ENCODE measurements at places on chromosomes 4 and X. TPM values are rescaled to one million over a fixed set of nuclear protein-coding genes. Genes with fewer than 3 reads are reported as not detected.

- no peak for DNase-seq
These were observed 33.4 kb upstream of the RASGEF1B start for GRCh38 chr4:81505004-81505598.

DNA sequence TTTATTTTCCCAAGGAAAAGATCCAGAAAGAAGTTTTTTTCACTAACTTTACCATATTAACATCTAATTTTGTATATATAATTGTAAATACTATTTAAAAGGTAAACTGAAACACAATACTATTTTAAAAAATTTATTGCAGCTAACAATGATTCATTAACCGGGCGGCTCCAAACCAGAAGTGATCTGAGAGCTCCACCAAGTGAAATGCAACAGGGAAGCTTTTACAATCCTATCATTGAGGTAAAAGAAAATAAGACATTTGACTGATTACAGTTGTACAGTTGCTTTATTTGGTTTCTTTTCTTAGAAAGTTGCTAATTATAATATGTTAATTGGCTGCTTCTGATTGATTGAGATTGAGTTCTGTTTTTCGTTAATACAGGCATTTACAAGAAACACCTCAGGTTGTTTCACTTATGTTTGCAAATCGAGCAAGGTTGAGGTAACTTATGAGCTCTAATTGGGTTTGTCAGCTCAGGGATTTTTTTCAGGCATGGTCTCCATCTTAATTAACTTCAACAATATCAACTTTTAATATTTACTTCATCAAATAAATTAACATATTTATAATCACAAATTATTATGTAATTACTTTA, 220.2 kb upstream of the UGT8 start:
- DNase-seq = no peak

DNA sequence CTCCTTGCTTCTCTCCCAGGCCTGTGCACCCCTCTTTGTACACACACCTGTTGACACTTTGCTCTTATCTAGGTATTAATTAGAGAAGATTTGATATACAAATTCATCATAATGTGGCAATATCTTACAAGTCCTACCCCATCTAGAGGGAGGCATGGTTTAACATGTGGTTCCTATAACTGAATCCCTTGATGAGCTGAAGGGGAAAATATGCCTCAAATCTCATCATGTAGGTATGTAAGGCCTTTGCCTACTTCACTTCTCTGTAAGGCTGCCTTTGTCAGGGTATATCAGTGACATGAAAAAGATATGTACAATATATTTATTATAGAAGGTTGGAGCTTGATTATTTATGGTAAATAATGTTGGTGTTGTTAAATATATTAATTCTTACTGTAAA, 31.9 kb downstream of the HTR2C start:
- no peak for DNase-seq

DNA sequence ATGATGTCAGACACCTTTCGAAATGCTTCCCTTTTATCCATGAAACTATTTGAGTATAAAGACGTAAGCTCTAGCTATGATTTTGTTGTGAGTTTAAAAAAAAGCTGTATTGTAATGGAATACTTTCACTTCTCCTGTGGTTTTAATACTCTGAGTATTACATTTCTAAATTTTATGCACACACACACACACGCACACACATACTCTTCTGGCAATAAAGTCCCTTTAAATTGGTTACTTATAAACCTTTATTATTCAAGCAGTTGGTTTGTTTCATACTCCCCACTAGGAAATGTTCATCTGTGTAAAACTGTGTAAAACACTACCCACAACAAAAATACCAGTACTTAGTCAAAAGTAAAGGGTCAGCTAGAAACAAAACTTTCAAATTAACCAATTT, 18.2 kb downstream of the VAMP7 start:
- no peak for DNase-seq

The VAMP7 gene
- total RNA-seq = 36.3 TPM

DNA sequence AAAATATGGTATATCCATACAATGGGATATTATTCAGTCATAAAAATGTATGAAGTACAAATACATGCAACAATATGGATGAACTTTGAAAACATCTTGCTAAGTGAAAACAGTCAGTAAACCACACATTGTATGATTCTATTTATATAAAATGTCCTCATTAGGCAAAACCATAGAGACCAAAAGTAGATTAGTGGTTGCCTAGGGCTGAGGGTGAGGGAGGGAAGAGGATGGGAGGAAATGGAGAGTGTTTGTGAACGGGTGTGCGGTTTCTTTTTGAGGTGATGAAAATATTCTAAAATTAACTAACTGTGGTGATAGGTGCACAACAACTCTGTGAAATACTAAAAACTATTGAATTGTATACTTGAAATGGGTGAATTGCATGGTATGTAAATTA, 29.6 kb downstream of the TEX11 start:
- no peak for DNase-seq

- DNase-seq = no peak
These were observed 651 bp downstream of the TSPAN6 start for GRCh38 chrX:100635989-100636320.

DNA sequence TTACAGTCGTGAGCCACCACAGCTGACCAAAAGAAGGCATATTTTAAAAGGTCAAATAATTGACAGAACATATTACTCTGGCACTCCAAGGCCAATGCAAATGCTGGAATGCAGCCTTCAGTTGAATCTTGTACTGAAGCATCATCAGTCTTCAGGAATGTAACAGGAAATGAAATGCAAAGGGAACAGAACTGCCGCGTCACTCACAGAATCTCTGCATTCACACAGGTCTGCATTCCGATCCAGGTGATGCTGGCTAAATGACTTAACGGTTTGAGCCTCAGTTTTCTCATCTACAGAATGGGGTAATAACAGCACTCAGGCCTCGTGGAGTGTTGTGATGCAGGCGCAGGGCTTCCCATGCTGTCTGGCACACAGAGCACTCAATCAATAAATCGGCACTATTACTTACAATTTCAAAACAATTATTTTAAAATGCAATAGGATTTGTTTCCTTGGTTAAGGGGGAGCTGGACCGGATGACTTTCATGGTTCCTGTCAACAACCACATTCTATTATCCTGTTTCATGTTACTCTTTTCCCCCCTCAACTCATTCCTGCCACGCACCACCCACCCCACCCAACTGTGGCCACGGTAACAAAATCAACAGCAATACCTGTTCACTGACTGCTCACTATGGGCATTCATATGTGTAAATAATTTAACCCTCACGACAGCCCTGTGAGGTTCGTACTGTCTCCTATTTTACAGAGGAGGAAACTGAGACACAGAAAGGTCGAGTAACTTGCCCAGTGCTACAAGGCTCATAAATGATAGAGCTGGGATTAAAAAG, 32.4 kb downstream of the IGFBP7 start:
- peak; percentile 82 for DNase-seq

DNA sequence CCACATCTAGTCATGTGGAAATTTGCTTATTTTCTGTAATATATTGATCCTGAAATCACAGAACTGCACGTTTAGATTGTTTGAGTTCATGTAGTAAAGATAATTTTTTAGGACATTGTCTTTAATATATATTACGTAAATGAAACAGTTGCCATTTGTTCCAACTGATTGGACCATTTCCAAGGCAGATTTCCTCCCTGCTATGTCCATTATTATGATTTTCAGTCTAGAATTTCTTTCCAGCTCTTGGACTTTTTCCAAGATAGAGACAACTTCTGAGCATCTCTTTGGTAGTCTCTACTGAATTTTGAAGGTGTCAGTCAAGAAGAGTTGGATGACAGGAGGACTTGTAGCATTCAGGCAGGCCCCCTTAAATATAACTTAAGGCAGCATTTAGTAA, 94.6 kb downstream of the STIM2 start:
- DNase-seq = no peak

- DNase-seq = no peak
These were observed 3.6 kb downstream of the APOO start for GRCh38 chrX:23904096-23904495.

- DNase-seq = no peak
These were observed 374.8 kb downstream of the MID1IP1 start for GRCh38 chrX:39176105-39176504.

The C4orf51 gene
- total RNA-seq = not detected

The SLC10A4 gene
- total RNA-seq = not detected

- no peak for DNase-seq
These were observed 179.5 kb downstream of the GABRB1 start for GRCh38 chr4:47210828-47211227.

The KIT gene
- total RNA-seq = 129 TPM

GRCh38 chrX:12700745-12701144, 90.5 kb upstream of the PRPS2 start:
- DNase-seq = no peak

The SPANXC gene
- total RNA-seq = not detected

DNA sequence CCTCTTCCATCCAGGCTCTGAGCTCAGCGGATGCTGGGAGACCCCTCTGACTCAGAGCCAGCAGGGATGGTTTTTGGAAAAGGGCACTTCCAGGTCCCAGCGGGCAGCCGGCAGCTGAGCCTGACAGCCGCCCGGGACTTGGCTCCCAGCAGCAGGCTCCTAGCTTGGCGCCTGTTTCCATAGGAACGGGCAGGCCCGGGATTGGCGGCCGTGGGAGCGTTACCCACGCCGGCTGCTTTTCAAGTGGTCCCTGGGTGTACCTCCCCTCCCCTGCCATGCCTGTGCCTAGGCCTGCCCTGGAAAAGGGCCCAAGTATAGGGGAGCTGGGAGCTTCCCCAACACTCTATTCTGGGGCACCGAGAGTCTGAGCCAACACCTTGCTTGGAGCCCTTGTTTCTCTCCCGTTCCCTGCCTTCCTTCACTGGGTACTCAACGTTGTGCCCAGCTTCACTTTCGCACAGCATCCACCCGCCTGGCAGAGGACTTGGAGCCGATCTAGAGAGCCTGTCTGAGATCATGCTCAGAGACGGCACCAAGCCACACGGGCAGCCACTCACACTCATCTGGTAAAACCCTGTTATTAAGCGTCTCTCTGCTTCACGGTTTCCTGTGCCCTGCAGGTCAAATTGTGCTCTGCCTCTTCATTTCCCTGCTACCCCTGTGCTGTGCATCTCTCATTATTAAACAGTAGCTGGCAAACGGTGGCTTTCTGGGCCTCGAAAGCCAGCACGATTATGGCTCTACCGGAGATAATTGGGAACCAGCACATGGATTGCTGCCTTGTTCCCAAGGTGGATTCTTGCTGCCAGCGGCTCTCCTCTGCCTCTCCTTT, 521.5 kb downstream of the BCOR start:
- no peak for DNase-seq

The CDX4 gene
- not detected for total RNA-seq

DNA sequence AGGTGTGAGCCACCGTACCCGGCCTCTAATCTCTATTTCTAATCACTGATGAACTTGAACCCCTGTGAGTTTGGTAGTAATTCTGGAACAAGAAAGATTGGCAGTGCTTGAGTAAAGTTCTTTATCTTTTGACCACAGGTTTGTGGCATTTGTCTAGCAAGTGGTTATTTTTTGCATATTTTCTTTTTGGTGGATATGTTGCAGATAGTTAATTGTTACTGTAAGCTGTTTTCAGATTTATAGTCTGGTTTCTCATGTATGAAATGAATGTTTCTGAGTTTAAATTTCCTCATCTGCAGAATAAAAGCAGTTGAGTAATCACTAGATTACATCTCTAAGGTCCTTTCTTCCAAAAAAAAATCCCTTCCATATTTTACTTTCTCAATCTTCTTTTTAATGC, 105.2 kb downstream of the GASK1B start:
- no peak for DNase-seq

DNA sequence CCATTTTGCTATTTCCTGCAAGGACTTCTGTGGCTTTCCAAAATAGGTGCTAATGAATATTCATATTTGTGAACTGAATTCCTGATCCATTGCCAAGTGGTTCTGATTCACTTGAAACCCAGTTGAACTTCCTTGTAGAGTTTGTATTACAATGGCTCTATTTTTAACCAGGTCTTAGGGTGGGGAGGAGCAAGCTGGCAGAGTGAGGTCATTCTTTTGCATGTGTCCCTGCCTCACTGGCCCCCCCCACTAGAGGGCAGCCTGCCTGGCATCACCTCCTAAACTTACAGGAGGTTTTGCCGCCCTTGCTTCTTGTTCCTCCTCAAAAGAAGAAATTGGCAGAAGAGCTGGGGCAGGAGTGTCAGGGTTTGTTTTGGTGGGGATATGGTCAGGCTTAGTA, 10.5 kb downstream of the PTTG2 start:
- DNase-seq = peak; percentile 45

DNA sequence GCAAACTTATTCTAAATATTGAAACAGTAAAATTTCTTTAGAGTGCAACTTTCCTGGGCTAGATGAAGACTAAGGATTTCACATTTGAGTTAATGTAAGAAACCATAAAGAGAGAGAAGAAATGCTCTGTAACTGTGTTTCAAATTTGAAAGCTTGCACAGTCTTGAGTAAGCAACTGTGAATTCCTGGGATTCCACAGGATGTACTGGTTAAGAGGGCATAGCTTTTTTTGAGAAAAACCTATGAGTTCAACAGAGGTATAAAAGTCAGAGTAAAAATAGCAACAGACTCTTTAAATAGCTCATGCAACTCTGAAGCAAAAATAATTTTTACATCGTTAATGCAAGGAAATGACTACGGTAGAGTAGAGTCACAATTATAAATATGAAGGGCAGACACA, 25.5 kb downstream of the ZNF330 start:
- DNase-seq = no peak

The DUSP9 gene
- not detected for total RNA-seq

DNA sequence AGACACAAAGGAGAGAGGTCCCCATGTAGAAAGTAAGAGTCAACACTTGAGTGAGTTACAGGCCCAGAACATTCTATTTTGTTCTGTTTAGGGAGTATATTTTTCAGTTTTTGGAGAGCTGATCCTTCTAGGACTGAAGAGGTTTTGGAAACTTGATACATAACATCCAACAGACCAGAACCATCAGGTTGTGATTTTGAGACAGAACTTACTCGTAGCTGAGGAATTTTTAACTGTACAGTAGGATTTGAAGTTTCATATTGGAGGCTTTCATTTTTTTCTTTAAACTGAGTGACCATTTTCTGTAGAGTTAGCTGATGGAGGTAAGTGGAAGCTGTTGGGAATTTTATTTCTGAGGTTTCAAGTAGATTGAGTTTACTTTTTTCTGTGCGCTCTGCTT, 73.3 kb downstream of the NCAPG start:
- no peak for DNase-seq

The F8A1 gene
- 21.4 TPM for total RNA-seq

The FOXR2 gene
- total RNA-seq = not detected

The UPF3B gene
- total RNA-seq = 2.2 TPM

GRCh38 chrX:127057891-127058619, 238.5 kb downstream of the PRR32 start:
- DNase-seq = no peak
